Hematopoietic multipotent progenitor cell treated with erythropoietin and hydrocortisone succinate and interleukin-3 and kit ligand, for 17 days (in vitro differentiated cells): ENCODE measurements at places on chromosomes 5 and 9.

GRCh38 chr5:75342836-75343235, 5.8 kb downstream of the HMGCR start:
- no peak for DNase-seq

DNA sequence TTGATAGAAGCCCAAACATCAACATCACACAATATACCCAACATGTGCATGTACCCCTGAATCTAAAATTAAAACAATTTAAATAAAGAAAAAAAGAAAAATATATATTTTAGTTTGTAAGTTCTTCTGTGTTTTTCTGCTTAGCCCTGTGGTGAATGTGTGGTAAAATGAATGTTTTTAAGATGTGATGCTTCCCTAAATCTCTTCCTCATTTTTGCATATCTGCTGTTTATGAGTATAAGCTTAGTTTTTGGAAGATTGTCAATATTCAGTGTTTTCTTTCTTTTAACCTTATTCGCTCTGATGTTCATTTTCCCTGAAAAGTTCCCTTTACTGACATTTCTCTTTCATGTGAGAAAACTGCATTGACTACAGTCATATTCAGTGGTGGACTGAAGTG, 44.4 kb upstream of the DAB2 start:
- no peak for DNase-seq

GRCh38 chr5:14775857-14776256, 95.7 kb downstream of the ANKH start:
- no peak for DNase-seq

DNA sequence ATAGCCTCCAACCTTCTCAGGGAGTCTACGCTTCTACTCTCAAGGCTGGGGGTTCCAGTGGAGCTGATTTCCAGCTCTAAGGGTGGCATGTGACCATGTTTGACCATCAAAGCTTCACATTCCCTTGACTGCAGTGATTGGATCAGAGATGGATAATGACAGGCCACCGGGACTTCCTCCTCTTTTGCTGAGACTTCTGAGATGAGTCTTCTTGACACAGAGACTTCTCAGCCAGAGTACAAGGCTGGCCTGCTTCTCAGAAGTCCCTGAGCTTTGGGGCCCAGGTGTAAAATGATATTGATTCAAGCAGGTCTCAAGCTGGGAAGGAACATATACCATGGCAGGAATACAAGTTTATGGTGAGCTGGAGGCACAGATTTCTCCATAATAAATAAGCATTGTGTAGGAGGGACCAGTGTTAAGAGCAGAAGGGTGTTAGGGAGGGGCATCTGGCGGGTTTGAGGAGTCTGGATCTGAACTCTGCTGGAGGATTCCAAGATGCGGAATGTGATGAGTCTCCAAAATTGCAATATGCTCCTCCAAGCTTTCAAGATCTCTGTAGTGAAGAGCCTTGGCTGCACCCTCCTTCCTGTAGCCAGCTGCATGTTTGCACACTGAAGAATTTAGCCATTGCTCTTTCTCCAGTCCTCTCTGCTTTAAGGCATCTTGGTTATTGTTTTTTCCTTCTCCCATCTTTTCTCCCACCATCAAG, 41.7 kb upstream of the HSD17B4 start:
- DNase-seq, result no peak

GRCh38 chr5:139392678-139393496, 2.0 kb downstream of the PROB1 start:
- peak; percentile 28 for DNase-seq

DNA sequence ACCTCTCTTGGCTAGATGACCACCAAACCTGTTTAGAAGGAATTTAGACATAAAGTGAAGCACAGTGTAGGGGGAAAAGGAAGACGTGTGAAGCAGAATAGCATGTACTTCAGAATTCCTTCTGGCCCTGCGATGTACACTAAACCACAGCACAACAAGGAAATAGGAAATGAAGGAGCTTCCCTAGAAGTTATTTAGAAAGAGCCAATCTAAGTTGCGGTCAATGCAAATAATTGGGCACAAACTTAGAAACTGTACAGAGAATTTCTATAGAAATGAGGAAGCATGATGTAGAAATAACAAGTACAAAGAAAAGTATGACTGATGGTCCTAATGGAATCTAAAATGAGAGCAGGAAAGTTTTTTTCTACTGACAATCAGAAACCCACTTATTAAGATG, 41.5 kb downstream of the ANKRD55 start:
- no peak for DNase-seq

DNA sequence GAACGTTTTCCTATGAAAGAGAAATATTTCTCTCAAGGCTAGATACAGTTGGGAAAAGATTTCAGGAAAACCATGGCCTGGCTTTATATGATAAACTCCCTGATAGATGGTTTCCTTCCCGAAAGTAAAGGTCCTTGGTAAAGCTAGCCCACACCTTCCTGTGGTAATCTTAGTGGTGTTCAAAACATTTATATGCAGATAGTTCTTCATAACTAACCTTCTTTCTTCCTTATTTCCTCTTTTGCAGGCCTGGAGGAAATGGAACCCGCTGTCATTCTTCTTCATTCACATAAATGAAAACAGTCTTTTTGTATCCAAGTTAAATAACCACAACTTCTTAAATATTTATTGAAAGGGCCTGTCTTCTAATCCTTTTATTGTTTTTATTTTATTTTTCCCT, 474.0 kb upstream of the ACTBL2 start:
- DNase-seq, result no peak

DNA sequence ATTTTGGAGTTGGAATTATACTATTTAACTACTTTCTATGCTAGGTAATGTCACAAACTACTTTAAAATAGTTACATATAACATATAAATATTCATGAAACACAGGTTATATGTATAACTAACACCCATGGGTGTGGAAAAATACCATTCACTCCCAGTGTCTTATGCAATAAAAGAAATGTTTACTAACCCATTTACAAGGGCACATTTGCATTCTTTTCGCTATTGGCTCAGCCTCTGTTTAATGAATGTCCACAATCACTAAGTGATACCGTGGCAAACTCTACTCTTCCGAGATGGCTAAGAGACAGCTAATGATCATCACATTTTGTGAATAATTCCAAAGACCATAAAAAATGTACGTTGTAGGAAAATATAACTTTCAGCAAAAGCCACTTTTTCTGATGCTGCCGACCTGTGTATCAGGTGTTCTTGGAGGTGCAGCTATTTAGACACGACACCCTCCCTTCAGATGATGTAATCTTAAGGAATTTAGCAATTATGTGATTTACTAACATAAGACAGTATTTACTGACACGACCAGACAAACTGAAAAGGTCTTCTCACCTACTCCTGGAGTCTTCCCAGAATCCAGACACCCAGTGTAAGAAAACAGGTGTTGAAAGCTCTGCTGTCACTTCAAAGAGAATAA, 121.7 kb upstream of the FAM120A start:
- no peak for DNase-seq

DNA sequence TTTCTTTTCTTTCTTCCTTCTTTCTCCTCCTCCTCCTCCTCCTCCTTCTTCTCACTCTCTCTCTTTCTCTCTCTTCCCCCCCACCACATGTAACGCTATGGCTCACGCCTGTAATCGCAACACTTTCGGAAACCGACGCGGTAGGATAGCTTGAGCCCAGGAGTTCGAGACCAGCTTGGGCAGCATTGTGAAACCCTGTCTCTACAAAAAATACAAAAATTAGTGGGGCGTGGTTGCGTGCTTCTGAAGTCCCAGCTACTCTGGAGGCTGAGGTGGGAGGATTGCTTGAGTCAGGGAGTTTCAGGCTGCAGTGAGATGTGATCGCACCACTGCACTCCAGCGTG, 736 bp upstream of the GLDC start:
- no peak for DNase-seq

DNA sequence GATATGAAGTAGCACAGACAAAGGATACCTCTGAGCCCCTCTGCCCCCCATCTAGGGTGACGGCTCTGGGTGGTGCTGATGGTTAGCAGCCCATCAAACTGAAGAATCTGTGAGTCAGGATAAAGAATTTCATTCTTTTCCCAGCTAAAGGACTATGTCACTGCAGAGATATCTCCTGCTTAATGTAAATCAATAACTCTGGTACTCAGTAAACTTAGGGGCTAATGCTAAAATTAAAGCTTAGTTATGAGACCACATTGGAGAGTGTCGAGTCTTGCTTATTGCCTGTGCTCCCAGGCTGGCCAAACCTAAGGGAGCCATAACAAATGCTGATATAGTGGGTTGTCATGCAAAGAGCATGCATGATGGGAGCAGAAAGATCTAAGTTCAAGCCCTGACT, 25.6 kb upstream of the ACTBL2 start:
- no peak for DNase-seq

- DNase-seq, result peak; percentile 32
Observed at GRCh38 chr5:135204151-135204600, 170.1 kb upstream of the PITX1 start.

- no peak for DNase-seq
Observed at GRCh38 chr5:34863946-34864345, 25.0 kb downstream of the TTC23L start.

GRCh38 chr5:4156889-4157288, 561.3 kb downstream of the IRX1 start:
- DNase-seq, result no peak

- no peak for DNase-seq
Observed at GRCh38 chr5:142939006-142939405, 168.8 kb downstream of the ARHGAP26 start.

DNA sequence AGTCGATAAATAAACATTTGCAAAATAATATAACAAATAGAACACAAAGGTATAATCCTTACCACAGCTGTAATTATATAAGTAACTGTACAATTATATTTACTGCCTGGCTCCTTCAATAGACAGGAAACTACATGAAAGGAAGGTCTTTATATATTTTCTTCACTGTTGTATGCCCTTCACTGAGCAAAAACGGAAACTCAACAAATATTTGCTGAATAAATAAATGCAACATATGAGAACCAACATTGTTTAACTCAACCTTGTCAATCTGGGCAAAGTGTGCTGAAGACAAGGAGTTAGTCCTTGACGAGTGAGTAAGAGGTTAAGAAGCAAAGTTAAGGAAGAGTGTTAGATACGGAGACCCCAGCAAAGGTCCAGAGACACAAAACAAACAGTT, 22.6 kb downstream of the PSMD5 start:
- no peak for DNase-seq

DNA sequence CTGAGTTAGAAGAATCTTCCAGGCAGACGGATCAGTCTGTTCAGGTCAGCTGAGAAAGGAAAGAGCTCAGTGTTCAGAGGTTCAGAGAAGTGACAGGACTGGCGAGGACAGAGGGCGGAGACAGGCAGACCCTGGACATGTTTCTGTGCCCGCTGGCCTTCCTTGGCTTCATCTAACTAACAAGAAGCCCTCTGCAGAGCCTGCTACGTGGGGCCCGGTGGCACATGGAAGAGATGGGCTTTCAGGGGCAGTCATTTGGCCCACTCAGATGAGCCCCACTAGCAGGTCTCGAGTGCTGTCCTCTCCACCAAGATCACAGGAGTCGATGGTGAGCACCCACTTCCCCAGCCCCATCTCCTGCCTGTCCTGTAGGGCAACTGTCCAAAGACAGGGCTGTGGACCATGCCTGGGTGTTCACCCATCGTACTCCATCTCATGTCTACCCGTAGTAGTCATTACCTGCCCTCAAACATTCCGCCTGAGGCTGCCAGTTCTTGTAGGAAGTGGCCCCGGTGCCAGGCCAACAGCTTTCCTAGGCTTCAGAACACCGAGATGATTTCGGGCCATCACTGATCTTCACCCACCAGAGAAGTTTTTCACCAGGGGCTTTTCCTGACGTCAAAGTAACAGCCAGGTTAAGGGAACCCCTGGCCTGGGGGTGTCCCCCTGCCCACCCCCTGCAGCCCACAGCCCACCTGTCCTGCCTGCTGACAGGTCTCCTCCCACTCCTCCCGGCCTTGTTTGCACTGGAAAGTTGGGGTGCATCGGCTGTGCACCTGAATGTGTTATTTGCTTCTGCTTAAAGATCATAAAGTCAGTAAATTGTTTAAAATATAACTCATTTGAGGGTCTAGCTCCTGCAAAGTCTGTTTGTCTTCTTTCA, 14.0 kb downstream of the IRX2 start:
- no peak for DNase-seq

- no peak for DNase-seq
Observed at GRCh38 chr5:126615286-126615685, 14.5 kb downstream of the PHAX start.

GRCh38 chr5:34047774-34048572, 5.0 kb upstream of the C1QTNF3 start:
- DNase-seq, result no peak

DNA sequence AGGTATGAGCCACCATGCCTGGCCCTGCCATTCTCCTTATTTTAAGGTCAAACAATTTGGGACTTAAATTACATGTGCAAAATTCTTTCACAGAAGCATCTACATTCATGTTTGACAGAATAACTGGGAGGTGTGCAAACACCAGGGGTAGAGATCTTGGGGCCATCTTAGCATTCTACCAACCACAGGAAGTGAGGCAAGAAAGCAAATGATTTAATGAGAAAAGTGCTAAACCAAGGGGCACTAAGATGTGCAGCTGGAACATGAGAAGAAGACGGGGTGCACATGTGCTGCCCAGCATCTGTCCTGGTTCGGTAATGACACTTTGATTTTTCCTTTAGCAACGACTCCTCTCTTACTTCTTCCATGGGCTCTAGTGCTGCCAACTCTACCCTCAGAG, 1.2 kb upstream of the F12 start:
- no peak for DNase-seq

DNA sequence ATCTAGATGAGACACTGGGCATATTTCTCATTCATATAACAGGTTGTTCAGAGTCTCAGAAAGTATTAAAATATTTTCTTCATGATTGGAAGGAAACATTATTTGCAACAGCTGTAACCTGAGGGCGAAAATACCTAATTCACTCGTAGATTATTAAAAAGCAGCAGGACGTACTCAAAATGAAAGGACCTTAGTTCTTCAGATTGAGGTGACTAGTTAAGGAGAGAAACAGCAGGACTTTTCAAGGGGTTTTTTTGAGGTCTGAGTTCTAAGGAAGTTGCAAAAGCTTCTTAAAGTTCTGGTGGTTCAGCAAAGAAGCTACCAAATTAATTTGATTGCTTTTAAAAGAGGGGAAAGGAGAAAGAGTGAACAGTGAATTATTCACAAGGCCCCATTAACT, 174.9 kb downstream of the TMEM161B start:
- no peak for DNase-seq

GRCh38 chr9:1878811-1879210, 136.3 kb upstream of the SMARCA2 start:
- no peak for DNase-seq

GRCh38 chr9:6506571-6506970, 93.6 kb downstream of the UHRF2 start:
- no peak for DNase-seq

GRCh38 chr5:16732356-16732755, 115.6 kb upstream of the RETREG1 start:
- DNase-seq, result no peak
